ENCODE measurements at places on chromosomes 5 and 9. TPM values are rescaled to one million over a fixed set of nuclear protein-coding genes. Genes with fewer than 3 reads are reported as not detected.
A peak's percentile ranks its signal among the peaks of the same experiment; 100 is the strongest.

Gene MOB3B
- 3.2 TPM for total RNA-seq

Gene CYSRT1
- not detected for total RNA-seq

- DNase-seq = no peak
Observed at GRCh38 chr5:16992444-16992843, 56.4 kb upstream of the MYO10 start.

Gene GAPT
- total RNA-seq = 2.5 TPM

DNA sequence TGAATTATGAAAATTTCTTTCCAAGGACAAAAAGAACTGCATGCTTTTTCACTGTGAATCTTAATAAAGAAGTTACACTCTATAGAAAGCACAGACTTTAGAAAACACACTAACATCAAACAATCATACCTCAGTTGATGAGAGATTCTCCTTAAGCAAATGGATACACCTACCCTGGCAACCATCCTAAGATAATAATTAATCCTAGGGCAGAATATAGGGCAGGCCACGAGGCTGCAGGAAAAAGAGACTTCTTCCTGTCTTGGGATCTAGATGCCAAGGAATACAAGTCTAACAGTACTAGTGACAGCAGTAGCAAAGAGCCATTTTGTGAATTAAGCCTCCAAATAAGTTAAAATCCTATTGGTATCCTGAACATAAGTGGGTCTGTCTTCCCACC lies 395.4 kb downstream of the EFNA5 start:
- no peak for DNase-seq

- DNase-seq = no peak
Observed at GRCh38 chr5:174446446-174446845, 277.9 kb upstream of the MSX2 start.

DNA sequence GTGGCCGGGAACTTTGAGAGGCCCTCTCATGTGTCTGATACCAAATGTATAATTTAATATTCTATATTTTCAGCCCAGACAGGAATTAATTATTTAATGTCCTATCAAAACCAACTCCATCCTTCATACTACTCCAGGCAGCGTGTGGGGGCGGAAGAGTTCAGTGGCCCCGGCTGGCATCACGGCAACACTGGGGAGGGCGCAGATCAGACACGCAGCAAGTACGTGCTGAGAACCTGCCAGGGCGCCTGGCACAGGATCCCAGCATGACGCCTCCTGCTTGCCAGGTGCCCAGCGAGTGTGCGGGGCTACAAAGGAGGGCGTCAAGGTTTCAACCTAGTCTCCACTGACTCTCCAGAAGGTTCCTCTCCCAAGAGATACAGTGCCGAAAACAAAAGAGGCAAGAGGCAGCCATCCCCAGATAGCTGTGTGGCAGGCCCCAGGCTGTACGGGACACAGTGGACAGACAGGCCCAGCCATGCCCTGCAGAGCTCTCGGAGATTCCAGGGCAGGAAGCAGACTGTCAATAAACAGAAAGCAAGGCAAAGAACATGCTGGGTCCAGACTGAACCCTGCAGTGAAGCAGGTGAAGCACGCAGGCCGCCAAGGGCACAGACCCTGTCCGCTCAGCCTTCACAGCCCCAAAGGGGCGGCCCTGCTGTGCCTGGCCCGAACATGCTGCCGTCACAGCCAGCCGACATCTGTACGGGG lies 110.3 kb downstream of the VAV2 start:
- no peak for DNase-seq

Gene CTXN3
- total RNA-seq = not detected

GRCh38 chr5:138180183-138180782 lies 1.4 kb downstream of the KIF20A start:
- no peak for DNase-seq

DNA sequence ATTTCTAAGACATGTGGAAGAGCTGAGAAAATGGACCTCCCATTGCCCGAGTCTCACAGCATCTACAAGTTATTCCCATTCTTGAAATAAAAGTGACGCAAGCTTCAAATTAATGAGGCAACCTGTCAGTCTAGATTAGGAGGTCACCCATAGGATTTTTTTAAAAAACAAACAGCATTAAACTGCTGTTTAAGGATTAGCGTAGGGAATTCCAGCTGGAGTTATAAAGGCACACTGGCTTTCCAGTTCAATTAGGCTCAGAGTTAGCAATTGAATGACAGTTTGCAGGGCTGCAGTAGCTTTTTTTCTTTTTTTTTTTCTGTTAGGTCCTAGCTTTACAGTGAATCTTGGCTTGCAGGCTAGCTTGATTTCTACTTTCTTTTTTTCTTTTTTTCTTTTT lies 16.2 kb downstream of the PRKACG start:
- DNase-seq = no peak

Gene SLC23A1
- total RNA-seq = not detected

DNA sequence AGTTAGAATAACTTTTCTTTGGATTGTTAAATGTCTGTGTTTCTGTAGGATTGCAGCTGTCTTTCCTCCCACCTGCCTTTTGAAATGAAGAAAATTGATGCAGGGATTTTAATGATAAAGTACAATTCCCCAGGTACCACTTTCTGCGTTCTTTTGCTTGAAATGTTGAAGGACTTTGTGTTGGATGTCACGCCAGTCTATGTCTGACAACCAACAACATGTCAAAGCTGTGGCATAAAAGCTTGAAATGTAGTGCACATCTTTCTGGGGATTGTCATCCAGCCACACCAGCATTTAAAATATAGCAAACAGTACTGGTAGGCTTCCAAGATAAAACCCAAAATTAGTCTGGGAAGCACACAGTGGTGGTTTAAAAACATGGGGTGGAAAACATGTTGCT lies 381.4 kb downstream of the TMEM161B start:
- DNase-seq = no peak

GRCh38 chr5:125045646-125046045 lies 299.2 kb upstream of the ZNF608 start:
- DNase-seq = no peak

- no peak for DNase-seq
Observed at GRCh38 chr5:12357626-12358025, 453.4 kb upstream of the CTNND2 start.

GRCh38 chr5:38776149-38776896 lies 69.5 kb upstream of the OSMR start:
- no peak for DNase-seq

DNA sequence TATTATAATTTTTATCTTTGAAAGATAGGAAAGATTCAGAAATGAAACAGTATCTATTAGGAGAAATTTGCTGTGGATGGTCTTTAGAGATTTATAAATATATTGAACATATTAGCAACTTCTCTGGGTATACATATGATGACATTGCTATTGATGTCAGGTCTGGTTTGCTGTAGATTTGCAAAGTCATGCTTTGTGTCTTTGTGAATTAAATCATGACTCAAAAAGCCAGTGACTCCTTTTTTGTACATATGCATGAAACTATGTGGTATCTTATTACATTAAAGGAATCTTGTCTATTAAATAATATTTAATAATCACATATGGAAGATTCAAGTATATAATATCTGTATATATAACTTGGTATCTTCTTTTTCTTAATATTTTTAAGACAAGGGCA lies 141.9 kb downstream of the ST8SIA4 start:
- no peak for DNase-seq

- DNase-seq = no peak
Observed at GRCh38 chr5:131942016-131942415, 3.4 kb downstream of the MEIKIN start.

Gene OTP
- total RNA-seq = not detected

- no peak for DNase-seq
Observed at GRCh38 chr5:150615141-150615699, 25.2 kb upstream of the SYNPO start.

GRCh38 chr5:139561655-139562451 lies 714 bp downstream of the UBE2D2 start:
- peak; percentile 87 for DNase-seq

- no peak for DNase-seq
Observed at GRCh38 chr9:118761016-118761790, 608.0 kb downstream of the BRINP1 start.

GRCh38 chr9:695252-695651 lies 146.2 kb upstream of the DMRT1 start:
- DNase-seq = no peak

GRCh38 chr5:130624805-130625204 lies 540.3 kb downstream of the HINT1 start:
- DNase-seq = no peak

DNA sequence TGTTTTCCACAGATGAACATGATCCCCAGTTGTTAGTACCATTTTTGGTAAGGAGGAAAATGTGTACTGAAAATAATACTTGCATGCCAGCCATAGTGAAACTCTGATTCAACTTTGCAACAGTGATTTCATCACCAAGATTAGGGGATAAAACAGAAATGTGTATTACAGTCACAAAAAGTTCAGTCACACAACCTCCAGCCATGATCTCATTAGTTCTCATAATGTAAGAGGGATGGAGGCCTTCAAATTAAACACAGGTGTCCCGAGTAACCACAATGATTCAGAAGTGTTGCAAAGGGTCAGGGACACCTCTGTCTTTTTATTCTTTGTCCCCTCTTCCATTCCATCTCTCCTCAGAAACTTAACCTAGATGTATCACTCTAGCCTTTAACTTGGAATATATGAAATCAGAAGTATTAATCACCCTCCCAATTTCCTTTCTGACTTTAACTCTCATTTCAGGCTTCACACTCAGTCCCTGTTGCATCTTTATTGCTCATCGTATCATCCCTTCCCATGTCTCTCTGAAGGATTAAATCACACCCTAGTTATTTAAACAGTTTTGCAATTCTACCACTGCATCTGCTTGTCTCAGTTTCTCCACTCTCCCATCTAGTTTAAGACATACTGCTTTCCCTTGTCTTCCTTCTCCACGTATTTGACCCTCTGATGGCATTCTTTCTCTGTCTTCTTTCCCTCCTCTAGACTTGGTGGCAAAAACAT lies 291.2 kb downstream of the ADAMTS6 start:
- no peak for DNase-seq

- no peak for DNase-seq
Observed at GRCh38 chr9:85527331-85528020, 214.3 kb downstream of the AGTPBP1 start.

Gene NSG2
- total RNA-seq = not detected

- no peak for DNase-seq
Observed at GRCh38 chr5:11266331-11266730, 505.3 kb upstream of the DAP start.

Gene RETREG1
- total RNA-seq = 5.4 TPM

GRCh38 chr9:69582544-69583297 lies 89.5 kb downstream of the APBA1 start:
- DNase-seq = no peak

- no peak for DNase-seq
Observed at GRCh38 chr5:93909356-93909755, 168.0 kb upstream of the POU5F2 start.

Gene PAEP
- total RNA-seq = not detected

GRCh38 chr5:127298036-127298429 lies 7.4 kb downstream of the MEGF10 start:
- DNase-seq = no peak

DNA sequence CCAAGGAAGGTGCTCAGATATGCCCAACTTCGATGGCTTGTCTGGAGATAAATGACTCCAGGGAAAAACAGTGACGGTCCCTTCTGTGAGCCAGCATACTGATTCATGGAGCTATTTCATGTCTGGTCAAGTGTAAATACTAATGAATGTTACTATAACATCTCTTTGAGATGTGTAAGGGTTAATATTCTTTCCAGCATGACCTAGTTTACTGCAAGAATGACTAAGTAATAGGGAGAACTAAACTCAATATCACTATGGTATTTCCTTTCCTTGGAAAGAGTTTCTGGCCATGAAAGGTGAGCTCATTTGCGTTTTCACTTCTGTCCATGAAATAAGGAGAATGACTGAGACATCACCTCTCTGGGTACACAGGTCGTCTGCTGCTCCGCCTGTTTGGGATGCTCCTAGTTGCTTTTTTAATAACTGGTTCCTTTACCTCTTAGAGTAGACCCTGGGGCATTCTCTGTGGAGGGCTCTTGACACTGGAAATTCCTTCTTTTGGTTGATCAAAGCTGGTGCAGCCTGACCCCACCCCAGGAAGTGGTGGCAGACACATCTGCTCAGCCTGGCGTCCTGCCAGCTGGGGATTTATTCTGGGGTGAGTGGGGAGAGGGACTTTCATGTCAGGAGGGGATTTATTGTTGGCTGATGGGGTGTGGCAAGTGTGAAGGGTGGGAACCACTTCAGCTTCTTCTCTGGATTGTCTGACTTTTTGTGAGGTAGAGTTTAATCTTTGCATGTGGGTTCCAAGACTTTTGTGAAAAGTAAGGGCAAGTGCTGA lies 250.0 kb upstream of the MPDZ start:
- no peak for DNase-seq

GRCh38 chr5:154753792-154754191 lies 1.4 kb upstream of the LARP1 start:
- DNase-seq = peak; percentile 86

Gene TMEM171
- 0.14 TPM for total RNA-seq

- DNase-seq = no peak
Observed at GRCh38 chr5:35853631-35854030, 3.1 kb upstream of the IL7R start.

Gene HCN1
- not detected for total RNA-seq

DNA sequence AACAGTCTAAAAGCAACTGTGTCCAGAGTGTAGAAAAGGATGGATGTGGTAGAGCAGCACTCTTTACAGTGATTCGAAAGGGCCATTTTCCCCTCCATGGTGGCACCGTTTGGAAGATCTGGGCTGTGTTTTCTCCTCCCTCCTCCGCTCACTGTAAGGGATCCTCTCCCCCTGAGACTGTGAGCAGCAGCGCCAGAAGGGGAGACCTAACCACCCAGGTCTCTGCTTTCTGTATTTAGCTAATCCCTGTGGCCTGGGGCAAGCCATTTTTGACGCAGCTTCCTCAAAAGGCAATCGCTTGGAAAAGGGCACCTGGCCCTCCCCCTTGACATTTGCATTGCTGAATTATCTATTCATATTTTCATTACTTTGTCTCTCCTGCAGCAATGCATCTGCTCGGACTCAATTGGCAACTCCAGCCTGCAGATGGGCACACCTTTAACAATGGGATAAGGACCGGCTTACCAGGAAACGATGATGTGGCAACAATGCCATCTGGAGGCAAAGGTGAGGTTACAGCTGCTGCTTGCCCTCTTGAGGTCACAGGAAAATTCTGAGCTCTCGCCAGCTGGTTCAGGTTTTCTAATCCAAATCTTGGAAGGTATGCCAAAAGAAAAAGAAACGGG lies 244.3 kb upstream of the WWC1 start:
- DNase-seq = no peak

DNA sequence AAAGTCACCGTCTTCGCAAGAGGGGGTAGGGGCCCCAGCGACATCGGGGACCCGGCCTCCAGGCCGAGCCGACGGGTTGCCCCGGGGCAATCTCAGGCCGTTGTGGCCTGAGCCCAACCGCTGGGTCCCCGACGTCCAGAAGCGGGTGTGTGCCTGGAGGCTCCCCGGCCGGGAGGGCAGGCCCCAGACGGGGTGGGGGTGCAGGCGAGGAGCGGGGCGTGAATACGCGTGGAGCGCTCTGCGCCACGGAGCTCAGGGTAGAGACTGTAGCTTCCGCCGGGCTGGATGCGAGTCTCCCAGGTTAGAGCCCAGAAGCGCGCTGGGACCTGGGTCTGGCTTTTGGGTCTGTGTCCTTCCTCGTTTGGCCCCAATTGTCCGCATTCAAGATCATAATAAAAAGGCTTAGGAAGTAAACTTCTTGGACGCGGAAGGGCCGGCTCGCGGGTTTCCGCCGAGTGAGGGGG lies 3.5 kb downstream of the BARX1 start:
- DNase-seq = no peak

Gene EEIG1
- 56.9 TPM for total RNA-seq

Measured in posterior vena cava (tissue), 2 donors.